ENCODE measurements at places on chromosomes 2 and 18. TPM values are rescaled to one million over a fixed set of nuclear protein-coding genes. Genes with fewer than 3 reads are reported as not detected.

Gene GPR35
- total RNA-seq, result not detected

Gene COL5A2
- 891 TPM for total RNA-seq

Gene TMEM17
- total RNA-seq, result 1.4 TPM

Gene KCNJ13
- not detected for total RNA-seq

Gene REG1B
- not detected for total RNA-seq

Data from cardiac atrium fibroblast (primary cell).